Activated naive CD4-positive, alpha-beta T cell treated with Interleukin-2 at 50 U/mL for 16 hours (primary cell): ENCODE measurements at places on chromosomes 16 and 17.
A peak's percentile ranks its signal among the peaks of the same experiment; 100 is the strongest.

DNA sequence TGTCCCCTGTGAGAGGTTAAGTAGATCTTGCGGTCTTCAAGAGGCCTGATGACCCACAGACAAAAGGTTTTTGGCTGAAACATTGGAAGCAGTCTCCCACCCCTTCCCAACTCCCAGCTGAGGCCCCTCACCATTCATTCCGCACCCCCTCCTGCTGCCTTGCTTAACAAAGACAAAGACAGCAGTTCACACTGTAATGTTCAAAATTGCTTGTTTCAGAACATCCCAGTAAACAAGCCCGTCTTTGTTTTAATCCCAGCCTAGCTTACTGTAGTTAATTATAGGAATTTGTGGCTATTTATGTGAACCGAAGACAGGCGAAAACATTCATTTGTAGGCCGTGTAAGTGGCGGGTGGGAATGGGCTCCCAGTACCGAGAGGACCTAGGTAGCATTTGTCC lies 55.7 kb downstream of the IRX5 start:
- no peak for DNase-seq

GRCh38 chr17:32596628-32597027 lies 109.8 kb downstream of the CDK5R1 start:
- DNase-seq = no peak

DNA sequence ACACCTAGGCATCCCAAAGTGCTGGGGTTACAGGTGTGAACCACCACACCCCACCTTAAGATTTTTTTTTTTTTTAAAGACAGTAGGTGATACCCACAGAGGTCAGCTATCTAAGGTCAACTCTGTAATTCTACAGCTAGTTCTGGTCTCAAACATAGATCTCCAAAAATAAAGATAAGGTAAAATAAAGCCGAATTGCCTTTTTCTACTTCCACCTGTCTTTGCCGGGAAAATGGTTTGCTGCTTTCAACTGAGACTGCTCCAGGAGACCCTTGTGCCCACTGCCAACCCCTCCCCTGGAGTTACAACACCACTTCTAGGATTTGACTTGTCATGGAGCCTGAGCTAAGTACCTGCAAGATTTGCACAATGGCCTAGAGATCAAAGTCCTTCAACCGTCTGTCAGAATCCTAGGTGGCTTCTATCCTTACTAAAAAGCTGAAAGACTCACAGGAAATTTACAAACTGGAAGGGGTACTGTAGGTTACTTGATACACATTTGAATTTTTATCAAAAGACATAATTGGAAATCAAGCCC lies 4.7 kb upstream of the CNOT1 start:
- no peak for DNase-seq

GRCh38 chr17:2137342-2138098 lies 82.6 kb downstream of the HIC1 start:
- no peak for DNase-seq

GRCh38 chr17:79539944-79540705 lies 70.7 kb downstream of the RBFOX3 start:
- no peak for DNase-seq

- DNase-seq = no peak
These were observed 203.8 kb upstream of the CHMP6 start for GRCh38 chr17:80787881-80788280.

GRCh38 chr17:57256708-57257112 lies 387 bp downstream of the MSI2 start:
- peak; percentile 56 for DNase-seq

- DNase-seq = no peak
These were observed 2.2 kb upstream of the RPL38 start for GRCh38 chr17:74201250-74201649.

GRCh38 chr16:89548344-89549006 lies 12.0 kb upstream of the RPL13 start:
- no peak for DNase-seq

GRCh38 chr17:19386051-19386929 lies 700 bp downstream of the MFAP4 start:
- no peak for DNase-seq

DNA sequence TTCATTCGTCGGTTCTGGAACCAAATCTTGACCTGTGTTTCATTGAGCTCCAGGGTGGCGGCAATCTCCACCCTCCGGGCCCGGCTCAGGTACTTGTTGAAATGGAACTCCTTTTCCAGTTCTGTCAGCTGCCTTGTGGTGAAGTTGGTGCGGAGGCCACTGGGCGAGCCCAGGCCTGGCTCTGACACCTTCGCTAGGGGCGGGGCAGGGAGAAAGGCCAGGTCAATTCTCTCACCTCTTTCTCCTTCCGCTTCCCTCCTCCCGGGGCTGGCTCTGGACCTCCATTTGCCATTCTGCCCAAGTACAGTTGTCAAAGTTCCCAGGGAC lies 1.2 kb downstream of the HOXB1 start:
- DNase-seq = no peak

GRCh38 chr17:71412803-71413202 lies 708.0 kb upstream of the SOX9 start:
- DNase-seq = no peak

DNA sequence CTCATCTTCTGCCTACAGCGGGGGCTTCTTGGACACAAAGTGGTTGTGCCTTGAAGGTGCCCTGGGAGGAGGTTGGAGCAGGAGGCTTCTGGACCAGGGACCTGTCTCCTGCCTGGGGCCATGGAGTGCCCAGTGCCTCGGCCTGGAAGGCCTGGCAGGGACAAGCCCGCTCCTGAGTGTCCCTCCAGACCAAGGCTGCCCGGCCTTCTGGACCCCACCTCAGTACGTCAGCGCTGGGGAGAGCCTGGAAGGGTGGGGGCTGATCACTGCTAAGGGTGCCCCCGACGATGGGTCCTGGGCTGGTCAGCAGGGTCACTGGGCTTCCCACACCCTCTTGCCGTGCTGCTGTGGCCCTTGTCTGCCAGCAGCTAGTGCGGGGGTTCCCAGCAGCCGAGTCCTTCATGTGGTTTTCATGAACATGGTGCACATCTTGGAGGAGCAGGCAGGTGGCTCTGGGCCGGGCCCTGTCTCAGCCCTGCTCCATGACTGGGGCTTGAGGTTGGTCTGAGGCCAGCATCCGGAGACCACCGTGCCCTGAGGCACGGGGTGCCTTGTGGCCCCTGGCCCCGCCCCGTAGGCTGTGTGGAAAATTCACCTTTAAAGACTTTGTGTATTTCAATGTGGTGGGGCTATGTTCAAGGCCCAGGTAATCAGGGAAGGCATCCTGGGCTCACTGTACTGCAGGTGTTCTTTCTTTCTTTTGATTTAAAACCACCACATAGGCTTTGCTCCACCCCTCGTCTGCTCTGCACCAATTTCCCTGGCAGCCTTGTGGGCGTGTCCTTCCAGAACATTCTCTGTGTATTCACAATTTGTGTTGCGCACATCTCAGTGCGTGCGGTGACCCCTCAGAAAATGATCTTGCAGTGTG lies 22.4 kb downstream of the MGRN1 start:
- DNase-seq = no peak

DNA sequence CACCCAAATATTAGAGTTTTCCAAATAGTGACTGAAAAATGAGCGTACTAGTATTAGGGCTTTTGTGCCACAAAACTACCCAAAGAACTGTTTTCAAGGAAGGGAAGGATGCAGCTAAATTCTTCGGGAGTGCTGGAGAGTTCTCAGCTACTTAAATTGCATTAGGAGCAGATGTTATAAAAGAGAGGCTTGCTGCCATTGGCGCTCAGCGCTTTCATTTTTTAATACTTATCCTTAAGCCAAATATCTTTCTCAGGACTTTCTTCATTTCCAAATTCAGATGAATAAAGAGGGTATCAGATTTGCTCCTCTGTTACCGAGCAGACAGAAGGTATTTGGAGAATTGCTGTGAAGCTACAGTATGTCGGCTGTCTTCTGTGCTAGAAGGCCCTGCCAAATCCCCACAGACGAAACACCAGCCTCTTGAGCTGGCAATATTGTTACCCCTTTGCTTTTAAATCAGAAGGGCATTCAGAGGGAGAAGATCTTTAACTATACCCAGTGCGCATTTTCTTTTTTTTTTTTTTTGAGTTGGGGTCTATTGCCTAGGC lies 47.2 kb upstream of the CLEC18A start:
- no peak for DNase-seq

DNA sequence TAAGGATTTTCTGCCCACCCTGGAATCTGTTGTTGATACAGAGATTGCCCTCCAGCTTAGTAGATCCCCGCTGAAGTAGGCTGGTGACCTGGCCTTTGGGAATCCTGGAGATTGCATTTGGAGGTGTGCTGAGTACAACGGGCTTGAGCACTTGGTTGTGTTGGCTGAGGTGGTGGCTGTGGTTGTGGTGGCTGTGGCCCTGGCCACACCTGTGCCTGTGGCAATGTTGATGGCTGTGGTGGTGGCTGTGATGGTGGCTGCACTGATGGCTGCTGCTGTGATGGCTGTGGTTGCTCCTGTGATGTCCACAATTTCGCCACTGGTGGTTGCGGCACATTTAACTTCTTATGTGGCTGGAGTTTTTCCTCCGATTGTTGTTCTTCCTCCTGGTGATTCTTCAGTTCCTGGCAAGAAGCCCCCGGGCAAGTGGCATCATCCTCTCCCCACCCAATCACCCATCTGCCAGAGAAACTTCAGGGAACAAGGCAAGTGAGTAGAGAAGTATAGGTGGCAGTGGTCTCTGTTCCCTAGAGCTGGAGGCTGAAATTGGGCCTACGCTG lies 4.2 kb downstream of the CCDC200 start:
- no peak for DNase-seq

- DNase-seq = no peak
These were observed 34.9 kb upstream of the SSTR5 start for GRCh38 chr16:1037394-1038257.

GRCh38 chr17:82225368-82226029 lies 3.3 kb upstream of the SLC16A3 start:
- DNase-seq = no peak

- DNase-seq = no peak
These were observed 81.5 kb upstream of the TRAP1 start for GRCh38 chr16:3798838-3799237.

GRCh38 chr17:32671896-32672295 lies 185.1 kb downstream of the CDK5R1 start:
- no peak for DNase-seq

- no peak for DNase-seq
These were observed 20.2 kb upstream of the AATK start for GRCh38 chr17:81186203-81186602.

- no peak for DNase-seq
These were observed 623 bp downstream of the MBTPS1 start for GRCh38 chr16:84115919-84116719.

GRCh38 chr17:8274816-8275215 lies 13.7 kb upstream of the RANGRF start:
- DNase-seq = no peak

- DNase-seq = no peak
These were observed 11.9 kb downstream of the MAPT start for GRCh38 chr17:45906237-45906636.

GRCh38 chr17:55692276-55692675 lies 30.4 kb downstream of the TMEM100 start:
- DNase-seq = no peak

GRCh38 chr17:57505841-57506773 lies 239.0 kb downstream of the CCDC182 start:
- no peak for DNase-seq

DNA sequence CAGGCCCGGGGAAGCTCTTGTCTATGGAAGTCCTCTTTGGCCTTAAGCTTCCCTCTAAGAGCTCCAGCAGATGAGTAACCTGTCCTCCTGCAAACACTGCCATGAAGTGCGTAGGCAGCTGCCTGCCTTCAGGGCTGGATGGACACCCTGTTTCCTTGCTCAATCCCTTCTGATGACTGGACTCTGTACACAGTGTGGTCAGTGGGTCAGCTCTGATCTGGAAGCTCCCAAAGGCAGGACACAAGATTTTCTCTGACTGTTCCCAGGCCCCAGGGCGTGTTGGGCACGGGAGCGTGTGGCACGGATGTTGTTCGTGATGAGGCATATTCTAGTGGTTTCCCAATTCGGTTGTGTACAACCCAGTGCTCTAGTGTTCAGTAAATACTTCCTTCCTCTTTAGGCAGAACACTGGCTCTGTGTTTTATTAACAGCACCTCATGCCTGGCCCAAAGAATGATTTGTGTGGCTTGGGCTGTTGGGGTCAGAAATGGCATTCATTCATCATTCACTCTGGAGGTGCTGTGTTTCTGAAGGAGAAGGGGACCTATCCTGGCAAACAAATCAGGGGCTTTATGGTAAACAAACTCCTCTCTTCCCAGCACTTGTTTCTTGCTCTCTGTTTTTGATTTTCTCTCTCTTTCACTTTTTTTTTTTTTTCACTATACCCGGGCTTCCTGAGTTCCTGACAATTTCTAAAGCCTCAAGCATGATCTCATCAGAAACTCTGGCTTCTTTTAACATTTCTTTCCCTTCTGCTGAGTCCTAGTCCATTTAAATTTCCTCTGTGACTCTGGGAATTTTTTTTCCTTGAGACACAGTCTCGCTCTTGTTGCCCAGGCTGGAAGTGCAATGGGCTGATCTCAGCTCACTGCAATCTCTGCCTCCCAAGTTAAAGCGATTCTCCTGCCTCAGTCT lies 12.0 kb upstream of the RNF157 start:
- peak; percentile 41 for DNase-seq

DNA sequence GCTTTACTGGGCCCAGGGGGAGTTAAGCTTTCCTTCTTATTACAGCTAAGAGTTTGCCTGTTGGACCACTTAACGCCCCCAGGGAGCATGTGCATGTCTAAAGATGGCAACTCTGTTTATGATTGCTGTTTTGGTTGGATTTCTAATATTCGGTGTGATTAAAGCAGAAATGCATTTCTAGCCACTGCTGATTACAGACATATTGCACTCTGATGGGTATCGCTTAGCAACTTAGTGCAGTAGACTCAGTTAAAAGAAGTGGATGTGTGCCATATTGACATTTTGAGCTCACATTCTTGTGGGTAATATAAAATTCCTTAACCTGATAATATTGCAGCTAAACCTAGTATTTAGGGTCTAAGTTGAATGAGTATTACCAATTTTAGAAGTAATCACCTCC lies 4.2 kb downstream of the NF1 start:
- DNase-seq = no peak

DNA sequence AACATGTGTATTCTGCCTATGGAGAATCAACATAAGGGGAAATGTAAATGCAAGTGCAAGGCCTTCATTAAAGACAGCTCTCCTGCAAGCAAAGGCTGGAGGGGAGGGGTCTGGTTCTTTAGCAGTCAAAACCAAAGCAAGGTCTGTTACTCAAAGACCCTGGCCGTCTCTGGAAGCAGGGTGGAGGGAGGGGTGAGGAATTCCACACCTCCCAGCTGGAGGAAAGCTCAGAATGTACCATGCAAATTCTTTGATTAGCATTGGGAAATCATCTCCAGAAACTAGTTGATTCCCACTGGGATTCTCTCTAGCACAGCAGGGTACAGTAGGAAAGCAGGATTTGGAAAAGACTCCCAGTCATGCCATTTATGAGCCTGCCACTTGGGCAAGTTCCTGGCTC lies 77.3 kb upstream of the ASIC2 start:
- DNase-seq = no peak

GRCh38 chr17:59373882-59374495 lies 42.5 kb downstream of the YPEL2 start:
- DNase-seq = no peak

GRCh38 chr17:47690121-47690520 lies 3.8 kb upstream of the TBKBP1 start:
- DNase-seq = no peak

DNA sequence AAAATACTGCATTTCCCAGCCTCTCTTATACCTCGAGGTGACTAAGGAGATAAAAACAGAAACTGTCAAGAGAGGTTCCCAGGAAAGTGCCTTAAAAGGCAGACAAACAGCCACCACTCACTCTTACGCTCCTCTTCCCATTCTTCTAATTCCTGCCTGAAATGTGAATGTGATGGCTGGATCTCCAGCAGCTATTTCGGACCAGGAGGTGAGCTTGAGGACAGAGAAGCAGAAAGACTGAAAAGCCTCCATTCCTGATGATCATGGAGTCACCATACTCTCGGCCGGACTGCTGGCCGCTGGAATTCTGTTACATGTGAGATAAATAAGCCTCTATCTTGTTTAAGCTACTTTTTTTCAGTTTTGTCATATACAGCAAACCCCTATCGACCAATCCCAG lies 41.4 kb upstream of the ABR start:
- no peak for DNase-seq
